ENCODE measurements at places on chromosomes 11 and 22. TPM values are rescaled to one million over a fixed set of nuclear protein-coding genes. Genes with fewer than 3 reads are reported as not detected.

ALDH3B2 gene
- total RNA-seq: not detected

GRCh38 chr22:49299821-49300231 lies 527.8 kb downstream of the BRD1 start:
- no peak overlapping the region for H3K4me3 ChIP-seq
- no peaks in the 10 kb centered on the region for H3K36me3 ChIP-seq
- no peak for DNase-seq
- H3K27me3 ChIP-seq: no peaks in the 10 kb centered on the region

OR6M1 gene
- not detected for total RNA-seq

- no peaks in the 10 kb centered on the region for H3K36me3 ChIP-seq
- peak; percentile 38 for DNase-seq
- H3K4me1 ChIP-seq: peaks cover 54% of the 10 kb centered on the region
- peak overlapping the region; percentile 51 for H3K27ac ChIP-seq
- H3K27me3 ChIP-seq: peaks cover 18% of the 10 kb centered on the region
Observed at GRCh38 chr22:38397189-38398085, 57.6 kb downstream of the KCNJ4 start.

DNA sequence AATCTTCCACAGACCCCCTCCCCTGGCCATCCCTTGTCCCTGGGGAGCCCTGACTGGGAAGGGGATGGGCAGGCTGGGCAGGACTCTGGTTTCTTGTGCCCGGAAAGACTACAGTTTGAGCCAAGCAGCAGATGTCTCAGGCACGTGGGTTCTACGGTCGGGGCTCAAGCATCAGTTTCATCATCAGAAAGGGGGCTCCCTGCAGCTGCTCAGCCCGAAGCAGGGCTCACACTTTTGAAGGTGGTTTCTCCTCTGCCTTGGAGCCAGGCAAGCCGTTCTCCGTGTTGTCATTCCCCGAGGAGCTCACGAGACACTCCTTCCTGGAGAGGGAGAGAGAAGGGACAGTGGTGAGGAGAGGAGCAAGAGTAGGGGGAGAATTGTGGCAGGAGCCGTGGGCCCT lies 15.8 kb downstream of the SCN4B start:
- H3K36me3 ChIP-seq: no peaks in the 10 kb centered on the region
- no peak overlapping the region for H3K27ac ChIP-seq
- H3K4me3 ChIP-seq: no peak overlapping the region
- DNase-seq: no peak
- H3K27me3 ChIP-seq: peaks cover 42% of the 10 kb centered on the region

DNA sequence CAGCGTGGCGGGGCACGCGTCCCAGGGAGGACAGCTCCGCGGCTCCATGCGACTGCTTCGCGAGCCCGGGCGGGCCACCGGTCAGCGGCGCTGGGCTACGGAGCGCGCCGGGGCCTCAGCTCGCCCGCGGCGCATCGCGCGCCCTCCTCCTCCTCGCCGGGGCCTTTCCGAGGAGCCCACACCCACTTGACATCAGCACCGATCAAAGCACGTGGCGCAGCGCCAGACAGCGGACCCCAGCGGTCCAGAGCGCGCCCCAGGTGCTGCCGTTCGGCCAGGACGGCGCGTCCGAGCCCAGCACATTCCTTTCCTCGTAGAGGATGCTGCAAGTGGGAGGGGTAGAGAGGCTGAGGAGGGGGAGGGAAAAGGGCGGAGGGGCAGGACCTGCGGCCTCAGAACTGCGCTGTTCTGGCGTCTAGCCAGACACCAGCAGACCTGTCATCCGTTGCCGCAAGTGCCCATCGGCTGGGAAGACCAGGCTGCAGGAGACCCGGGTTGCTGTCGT lies 88.6 kb downstream of the PLEKHA7 start:
- peaks cover 19% of the 10 kb centered on the region for H3K4me1 ChIP-seq
- H3K27ac ChIP-seq: no peak overlapping the region
- peaks cover 35% of the 10 kb centered on the region for H3K27me3 ChIP-seq
- peak overlapping the region; percentile 64 for H3K4me3 ChIP-seq

RHOD gene
- 0.33 TPM for total RNA-seq

- H3K4me1 ChIP-seq: peaks cover 3% of the 10 kb centered on the region
- no peak overlapping the region for H3K27ac ChIP-seq
- H3K4me3 ChIP-seq: no peak overlapping the region
- H3K36me3 ChIP-seq: no peaks in the 10 kb centered on the region
- DNase-seq: no peak
Observed at GRCh38 chr11:115207166-115207591, 297.0 kb downstream of the CADM1 start.

DEAF1 gene
- 33.0 TPM for total RNA-seq

DNA sequence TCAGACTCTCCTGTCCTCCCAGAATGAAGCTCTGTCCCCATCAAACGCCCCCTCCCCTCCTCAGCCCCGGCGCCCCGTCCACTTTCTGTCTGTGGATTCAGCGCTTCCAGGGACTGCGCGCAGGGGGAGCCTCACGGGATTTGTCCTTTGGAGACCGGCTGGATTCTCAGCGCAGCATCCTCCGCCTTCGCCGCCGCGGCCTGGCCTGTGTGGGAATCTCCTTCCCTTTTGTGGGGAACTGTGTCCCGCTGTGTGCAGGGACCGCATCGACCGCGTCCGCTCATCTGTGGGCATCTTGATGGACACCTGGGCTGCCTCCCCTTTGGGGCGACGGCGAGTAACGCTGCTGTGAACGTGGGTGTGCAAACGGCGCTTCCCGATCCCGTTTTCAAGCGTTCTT lies 1.1 kb upstream of the SCT start:
- no peak overlapping the region for H3K27ac ChIP-seq
- DNase-seq: no peak
- no peak overlapping the region for H3K4me3 ChIP-seq
- H3K4me1 ChIP-seq: peaks cover 19% of the 10 kb centered on the region
- H3K27me3 ChIP-seq: peaks cover 22% of the 10 kb centered on the region

Data from activated CD4-positive, alpha-beta memory T cell treated with anti-CD3 and anti-CD28 coated beads, Interleukin-2, amount 10 ng/mL, durations not matched to agents 7 days and 5 days (primary cell).